ENCODE measurements at places on chromosomes 13 and 19.

GRCh38 chr13:100298116-100298681 is 209.3 kb downstream of the PCCA start:
- DNase-seq: no peak

- no peak for DNase-seq
Observed at GRCh38 chr13:35514061-35514477, 37.6 kb upstream of the MAB21L1 start.

DNA sequence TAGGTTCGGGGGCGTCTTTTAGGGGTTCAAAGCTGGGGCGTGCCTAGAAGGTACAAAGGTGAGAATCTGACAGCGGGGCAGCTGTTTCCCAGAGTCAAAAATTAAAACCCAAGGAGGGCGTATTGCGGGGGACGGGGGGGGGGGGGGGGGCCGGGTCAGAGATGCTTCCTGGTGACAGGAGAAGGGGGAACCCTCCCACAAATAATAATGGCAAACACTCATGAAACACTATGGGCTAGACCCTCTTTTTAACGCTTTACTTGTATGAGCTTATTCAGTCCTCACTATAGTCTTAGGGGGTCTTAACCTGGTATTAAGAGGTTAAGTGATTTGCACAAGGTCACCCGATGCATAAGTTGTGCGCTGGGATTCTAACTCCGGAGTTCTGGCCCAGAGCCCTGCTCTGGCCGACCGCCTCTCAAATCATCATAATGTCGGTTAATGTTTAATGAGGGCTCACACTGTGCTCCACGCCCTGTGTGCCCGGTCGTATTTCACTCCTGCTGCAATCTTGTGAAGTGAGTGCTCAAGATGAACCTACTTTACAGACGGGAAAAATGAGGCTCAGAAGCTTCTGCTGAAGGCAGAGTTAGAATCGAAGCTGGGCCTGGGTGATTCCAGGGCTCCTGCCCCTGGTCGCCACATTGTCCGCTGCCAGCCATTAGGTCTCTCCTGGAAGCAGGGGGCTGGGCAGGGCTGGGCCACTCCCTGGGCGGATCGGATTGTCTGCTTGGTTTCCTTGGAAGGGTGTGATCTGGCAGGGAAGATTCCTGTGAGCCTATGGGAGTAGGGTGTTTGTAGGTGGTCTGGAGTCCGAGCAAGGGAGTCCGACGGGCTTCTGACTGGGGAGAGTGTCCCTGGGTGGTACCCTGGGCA is 964 bp downstream of the PAK4 start:
- DNase-seq: no peak

- no peak for DNase-seq
Observed at GRCh38 chr19:46901701-46902401, 41.1 kb downstream of the ARHGAP35 start.

GRCh38 chr13:78679329-78679728 is 20.4 kb upstream of the OBI1 start:
- peak; percentile 13 for DNase-seq

- peak; percentile 58 for DNase-seq
Observed at GRCh38 chr19:46283771-46284170, 13.1 kb upstream of the HIF3A start.

DNA sequence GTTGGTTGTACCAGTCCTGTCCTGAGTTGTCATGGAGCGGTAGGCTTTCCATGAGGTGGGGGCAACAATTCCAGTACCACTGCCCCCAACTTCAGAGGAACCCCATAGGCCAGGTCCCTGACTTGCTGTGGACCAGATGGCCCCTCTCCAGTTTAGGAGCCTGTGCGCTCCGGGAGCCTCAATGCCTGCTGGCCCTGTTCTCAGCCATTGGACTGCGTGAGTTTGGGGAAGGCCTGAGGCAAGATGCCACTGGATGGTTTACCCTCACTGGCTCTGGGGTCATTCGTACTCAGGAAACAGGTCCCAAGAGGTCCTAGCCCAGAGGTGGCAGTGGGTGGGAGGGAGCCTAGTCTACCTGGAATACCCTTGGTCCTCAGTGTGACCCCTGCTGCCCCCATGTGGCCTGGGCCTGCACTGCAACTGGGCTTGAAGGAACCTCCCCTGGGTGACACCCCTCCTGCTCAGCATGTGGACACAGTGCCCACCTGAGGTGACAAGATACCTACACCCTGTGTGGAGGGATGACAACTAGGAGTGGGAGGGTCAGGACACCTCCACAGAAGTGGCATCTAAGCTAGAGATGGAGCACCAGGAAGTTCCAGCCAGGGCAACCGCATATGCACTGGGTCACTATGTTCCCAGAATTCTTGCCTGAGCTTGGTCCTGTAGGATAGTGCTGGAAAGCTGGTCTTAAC is 6.0 kb upstream of the PRR19 start:
- peak; percentile 86 for DNase-seq

- DNase-seq: no peak
Observed at GRCh38 chr13:36341718-36342117, 4.5 kb downstream of the SPART start.

GRCh38 chr19:6503407-6504201 is 1.5 kb upstream of the TUBB4A start:
- peak; percentile 25 for DNase-seq

GRCh38 chr19:32238076-32238475 is 107.3 kb upstream of the ZNF507 start:
- no peak for DNase-seq

GRCh38 chr13:100409132-100409531 is 179.5 kb downstream of the GGACT start:
- no peak for DNase-seq

GRCh38 chr13:49371943-49372613 is 71.8 kb downstream of the CAB39L start:
- no peak for DNase-seq

DNA sequence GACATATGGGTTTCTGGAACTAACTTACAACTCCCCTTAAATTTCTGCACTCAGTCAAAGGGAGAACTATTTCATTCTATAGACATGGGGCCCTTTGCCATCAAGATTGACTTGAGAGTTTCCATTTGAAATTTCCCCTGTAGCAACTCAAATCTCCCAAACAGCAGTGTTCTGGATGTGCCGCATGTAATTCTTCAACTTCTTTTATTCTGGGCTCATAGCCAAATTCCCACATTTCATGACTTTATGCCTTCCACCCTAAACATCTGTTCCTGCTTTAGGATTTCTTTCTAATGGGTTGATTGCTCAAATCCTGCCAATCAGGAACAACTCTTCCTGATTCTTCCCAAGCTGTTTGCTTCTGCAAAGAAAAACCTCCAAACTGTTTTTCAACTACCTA is 336.0 kb downstream of the TBC1D4 start:
- no peak for DNase-seq

DNA sequence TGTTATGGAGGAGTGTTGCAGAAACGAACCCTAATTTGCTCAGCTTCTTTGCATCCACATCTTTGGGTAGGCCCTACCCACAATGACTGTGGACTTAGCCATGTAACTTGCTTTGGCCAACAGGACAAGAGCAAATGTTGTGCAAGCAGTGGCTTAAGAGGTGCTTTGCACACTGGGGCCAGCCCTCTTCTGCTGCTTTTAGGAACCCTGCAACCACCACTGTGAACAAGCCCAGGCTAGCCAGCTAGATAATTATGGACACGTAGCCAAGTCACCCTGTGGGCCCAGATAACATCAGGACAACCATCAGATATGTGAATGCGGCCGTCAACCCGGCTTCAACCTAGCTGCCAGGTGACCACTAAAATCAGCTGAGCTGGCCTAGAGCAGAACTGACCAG is 17.1 kb downstream of the C19orf47 start:
- no peak for DNase-seq

- DNase-seq: no peak
Observed at GRCh38 chr13:49388091-49388635, 55.7 kb downstream of the CAB39L start.

GRCh38 chr19:55406826-55407549 is 600 bp downstream of the UBE2S start:
- DNase-seq: no peak

DNA sequence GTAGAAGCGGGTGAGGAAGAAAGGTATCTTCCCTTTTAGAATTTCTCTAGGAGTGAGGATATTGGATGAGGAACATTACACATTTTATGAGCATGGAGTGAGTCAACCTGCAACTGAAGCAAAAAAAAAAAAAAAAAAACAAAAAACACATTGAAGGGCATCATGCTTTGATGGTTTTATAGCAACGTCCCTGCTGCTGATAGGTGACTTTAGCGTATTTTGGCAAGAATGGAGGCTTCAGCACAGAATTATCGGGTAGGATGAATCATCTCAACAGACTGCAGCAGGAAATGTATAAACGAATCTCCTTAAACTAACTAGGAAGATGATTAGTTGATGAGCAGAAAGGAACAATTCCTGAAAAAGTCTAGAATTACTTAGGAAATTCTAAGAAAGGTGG is 1359.6 kb upstream of the ATXN8OS start:
- DNase-seq: no peak

- DNase-seq: no peak
Observed at GRCh38 chr13:69970520-69970919, 137.1 kb upstream of the ATXN8OS start.

DNA sequence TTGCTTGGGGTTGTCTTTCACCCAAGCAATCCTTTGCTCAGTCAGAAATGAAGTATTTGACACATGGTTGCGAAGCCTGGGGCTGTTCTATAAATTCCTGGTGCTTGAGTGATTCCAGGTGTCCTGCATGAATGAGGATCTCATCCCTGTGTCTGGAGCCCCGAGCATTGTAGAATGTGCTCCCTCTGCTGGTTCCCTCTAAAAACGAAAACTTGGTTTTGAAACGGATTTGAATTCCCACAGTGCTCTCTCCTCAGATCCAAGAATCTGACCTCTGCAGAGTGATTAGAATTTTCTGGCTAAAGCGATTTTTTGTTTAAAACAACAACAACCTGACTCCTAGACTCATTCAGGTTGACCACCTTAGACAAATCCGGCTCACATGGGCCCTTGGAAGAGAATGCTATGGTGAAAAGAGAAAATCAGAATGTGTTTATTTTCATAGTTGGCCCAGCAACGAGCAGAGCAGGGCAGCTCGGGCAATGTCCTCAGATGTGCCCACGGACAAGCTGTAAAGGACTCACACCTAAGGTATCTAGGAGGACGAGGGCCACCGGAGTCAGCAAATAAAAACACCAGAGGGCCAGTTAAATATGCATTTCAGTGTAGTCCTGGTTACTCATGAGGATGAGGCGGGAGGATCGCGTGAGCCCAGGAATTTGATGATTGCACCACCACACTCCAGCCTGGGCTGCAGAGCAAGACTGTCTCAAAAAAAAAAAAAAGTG is 8.7 kb upstream of the ATP12A start:
- peak; percentile 16 for DNase-seq

DNA sequence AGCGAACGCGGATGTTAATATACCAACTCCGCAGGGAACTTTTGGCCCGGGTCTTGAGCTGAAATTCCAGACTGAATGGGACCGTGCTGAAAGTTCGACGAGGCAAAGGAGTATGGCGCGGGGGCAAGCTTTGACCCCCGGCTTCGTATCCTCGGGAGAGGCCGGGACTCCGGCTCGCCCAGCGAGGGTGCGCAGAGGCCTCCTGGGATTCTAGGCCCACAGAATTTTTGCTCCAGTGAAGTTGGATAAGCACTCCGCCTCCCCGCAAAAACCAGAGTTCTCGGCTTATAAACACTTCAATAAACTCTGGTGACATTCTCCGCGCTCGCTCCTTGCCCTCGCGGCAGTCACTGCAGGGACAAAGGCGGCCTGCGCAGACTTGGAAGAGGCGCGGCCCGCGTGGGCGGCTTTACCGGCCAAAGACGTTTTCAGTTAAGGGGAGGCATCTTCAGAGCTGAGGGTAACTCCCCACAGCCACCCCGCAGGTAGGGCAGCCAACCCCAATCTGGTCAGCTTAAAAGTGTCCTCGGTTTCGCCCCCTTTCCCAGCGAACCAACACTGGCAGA is 112.6 kb downstream of the KCNRG start:
- no peak for DNase-seq

- no peak for DNase-seq
Observed at GRCh38 chr19:21569494-21569865, 64.1 kb downstream of the ZNF429 start.

DNA sequence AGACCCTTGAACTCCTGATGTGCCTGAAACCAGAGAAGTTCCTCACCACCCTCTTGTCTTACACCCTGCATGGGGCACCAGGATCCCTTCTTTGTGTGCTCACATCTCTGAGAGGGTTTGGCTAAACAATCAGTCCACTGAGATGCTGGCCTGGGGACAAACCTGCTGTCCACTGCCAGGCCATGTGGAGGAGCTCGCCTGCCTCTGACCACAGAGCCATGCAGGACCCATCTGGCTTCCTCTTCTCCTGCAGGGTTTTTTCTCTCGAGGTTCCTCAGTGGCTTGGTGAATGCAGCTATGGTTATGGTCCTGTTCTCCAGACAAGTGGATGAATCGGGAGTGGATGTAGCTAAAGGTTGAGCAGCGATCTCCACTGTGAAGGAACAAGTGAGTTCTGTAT is 49.1 kb upstream of the MEDAG start:
- DNase-seq: no peak

DNA sequence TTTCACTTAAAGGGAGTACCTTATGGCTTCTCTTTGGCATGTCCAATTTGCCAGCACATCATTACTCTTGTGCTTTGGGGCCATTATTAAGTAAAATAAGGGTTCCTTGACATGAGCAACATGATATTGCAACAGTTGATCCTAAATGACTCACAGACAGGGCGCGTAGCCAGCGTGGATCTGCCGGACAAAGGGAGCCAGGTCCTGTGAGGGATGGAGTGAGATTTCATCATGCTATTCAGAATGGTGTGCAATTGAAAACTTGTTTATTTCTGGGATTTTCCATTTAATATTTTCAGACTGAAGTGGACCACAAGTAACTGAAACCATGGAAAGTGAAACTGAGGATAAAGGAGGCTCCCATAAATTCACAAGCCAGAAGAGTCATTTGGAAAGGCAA is 48.6 kb upstream of the WASF3 start:
- DNase-seq: peak; percentile 33

DNA sequence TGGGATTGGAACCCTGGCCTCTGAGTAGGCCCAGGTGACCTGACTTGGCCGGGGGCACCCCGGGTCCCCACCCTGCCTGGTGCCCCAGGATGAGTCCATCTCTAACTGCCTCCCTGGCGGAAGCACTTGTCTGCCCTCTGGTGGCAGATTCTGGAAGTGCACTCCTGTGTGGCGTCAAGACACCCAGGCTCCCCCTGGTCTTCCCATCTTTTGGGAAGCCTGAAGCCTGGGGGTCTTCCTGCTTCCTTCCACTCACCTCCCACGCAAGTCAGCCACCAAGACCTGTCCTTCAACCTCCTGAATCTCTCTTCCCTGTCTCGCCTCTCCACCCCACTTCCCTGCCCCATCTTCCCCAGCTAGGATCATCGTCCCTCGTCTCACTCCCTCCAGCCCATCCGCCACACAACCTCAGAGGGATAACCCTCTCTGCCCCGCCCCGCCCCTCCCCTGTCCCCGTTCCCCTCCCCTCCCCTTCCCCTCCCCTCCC is 7.4 kb downstream of the RABAC1 start:
- DNase-seq: peak; percentile 82
